ENCODE measurements at places on chromosomes 1 and 21.

- DNase-seq = no peak
- H3K36me3 ChIP-seq = no peaks in the 10 kb centered on the region
- H3K27ac ChIP-seq = no peak overlapping the region
- no peak overlapping the region for H3K4me3 ChIP-seq
- H3K27me3 ChIP-seq = no peaks in the 10 kb centered on the region
Observed at GRCh38 chr1:49185450-49185980, 408.8 kb upstream of the BEND5 start.

DNA sequence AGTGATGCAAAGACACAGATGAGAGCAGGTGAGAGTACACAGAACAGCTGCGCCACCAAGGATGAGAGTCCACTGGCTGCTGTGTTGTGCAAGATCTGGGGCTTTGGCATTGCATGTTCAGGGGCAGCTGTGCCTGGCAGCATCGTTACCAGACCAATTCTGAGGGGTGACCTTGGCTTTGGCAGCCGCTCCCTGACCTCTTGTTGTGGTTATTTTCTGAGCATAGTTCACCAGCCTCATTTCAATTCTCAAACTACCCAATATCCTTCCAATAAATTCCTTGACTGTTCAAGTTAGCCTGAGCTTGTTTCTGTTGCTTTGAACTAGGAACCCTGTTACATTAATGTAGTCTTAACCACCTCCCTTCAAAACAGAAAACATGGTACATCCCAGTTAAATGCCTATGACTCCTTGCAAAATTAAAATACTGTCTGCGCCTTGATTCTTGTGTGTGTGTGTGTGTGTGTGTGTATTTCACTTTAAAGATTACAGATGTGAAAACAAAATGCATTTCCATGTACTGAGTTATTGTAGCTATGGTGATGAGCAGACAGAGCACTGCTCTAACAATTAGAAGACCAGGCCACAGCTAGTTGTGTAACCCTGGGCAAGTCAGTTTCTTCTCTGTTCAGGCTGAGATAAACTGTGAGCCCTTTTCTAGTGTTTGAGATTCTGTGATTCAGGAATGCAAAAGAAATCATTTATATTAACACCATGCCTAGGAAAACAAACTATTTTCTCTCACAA, 106.3 kb upstream of the GUCA2B start:
- no peaks in the 10 kb centered on the region for H3K27me3 ChIP-seq
- H3K36me3 ChIP-seq = no peaks in the 10 kb centered on the region
- H3K4me3 ChIP-seq = no peak overlapping the region
- no peaks in the 10 kb centered on the region for H3K4me1 ChIP-seq
- DNase-seq = no peak
- H3K27ac ChIP-seq = no peak overlapping the region

DNA sequence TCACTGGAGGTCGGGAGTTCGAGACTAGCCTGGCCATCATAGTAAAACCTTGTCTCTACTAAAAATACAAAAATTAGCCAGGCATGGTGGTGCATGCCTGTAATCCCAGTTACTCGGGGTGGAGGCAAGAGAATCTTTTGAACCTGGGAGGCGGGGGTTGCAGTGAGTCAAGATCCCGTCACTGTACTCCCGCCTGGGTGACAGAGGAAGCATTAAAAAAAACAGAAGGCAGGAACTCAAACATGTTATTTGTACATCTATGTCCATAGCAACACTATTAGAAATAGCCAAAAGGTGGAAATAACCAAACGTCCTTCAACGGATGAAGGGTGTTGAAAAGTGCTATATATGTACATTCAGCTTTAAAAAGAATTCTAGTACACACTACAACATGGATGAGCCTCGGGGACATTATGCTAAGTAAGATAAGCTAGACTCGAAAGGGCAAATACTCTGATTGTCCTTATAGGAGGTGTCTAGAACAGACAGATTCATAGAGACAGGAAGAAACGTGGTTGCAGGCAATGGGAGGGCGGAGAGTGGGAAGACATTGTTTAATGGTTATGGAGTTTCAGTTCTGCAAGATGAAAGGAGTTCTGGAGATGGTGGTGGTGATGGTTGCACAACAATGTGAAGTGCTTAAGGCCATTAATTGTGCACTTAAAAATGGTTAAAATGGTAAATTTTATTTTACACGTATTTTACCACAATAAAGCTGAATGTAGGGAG, 19.2 kb downstream of the NLRP3 start:
- DNase-seq = no peak
- no peaks in the 10 kb centered on the region for H3K36me3 ChIP-seq
- no peak overlapping the region for H3K27ac ChIP-seq

- no peak for DNase-seq
- H3K36me3 ChIP-seq = no peaks in the 10 kb centered on the region
Observed at GRCh38 chr1:112618721-112619517, at the start of gene ST7L. Gene ST7L, minus strand, starts transcription at chr1:112619141. Its CDS starts 28 bp downstream, at chr1:112619113.

DNA sequence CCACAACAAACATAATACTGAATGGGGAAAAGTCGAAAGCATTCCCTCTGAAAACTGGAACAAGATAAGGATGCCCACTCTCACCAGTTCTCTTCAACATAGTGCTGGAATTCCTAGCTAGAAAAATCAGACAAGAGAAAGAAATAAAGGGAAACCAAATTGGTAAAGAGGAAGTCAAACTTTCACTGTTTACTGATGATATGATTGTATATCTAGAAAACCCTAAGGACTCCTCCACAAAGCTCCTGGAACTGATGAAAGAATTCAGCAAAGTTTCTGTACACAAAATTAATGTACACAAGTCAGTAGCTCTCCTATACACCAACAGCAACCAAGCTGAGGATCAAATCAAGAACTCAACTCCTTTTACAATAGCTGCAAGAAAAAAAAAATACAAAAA, 6.9 kb upstream of the F13B start:
- H3K36me3 ChIP-seq = no peaks in the 10 kb centered on the region
- no peak for DNase-seq
- H3K4me3 ChIP-seq = no peak overlapping the region
- H3K27ac ChIP-seq = no peak overlapping the region
- H3K27me3 ChIP-seq = no peaks in the 10 kb centered on the region

DNA sequence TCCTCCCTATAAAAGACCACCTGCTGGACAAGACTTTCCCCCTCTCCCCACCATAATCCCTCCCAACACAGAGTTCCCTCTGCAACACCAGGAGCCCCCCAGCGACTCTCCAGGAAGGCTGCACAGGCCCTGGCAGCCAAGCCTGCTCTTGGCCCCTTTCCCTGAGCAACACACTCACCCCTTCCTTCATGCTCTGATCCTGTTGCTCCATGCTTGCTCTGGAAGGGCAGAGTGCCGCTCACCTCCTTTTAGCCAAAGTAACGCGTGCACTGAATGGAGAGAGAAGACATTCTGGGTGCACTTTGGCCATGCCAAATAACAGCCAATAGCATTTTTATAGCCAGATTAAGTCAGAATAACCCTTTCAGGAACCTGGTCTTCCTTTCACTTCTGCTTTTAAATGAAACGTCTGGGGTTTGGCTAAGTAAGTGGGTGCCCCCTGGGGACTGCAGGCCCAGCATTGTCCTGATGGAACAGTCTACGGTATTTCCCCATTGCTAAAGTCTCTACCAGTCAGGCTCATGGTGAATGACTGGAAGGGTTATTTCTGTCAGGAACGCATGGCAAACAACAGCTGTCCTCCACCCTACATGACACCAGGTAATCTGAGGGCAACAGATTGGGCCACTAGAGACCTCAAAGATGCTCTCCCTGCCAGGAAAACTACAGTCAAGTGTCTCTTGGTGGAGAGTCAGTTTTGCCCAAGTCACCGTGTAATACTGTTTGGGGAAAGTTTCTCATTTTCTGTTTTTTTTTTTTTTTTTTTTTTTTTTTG, at the start of gene SLC2A5:
Gene SLC2A5 (minus strand): TSS at position 310 of the 775 bp plus-strand sequence. CDS start 99 bp downstream, at position 211.
- H3K27me3 ChIP-seq = no peaks in the 10 kb centered on the region
- no peak for DNase-seq
- H3K4me3 ChIP-seq = peak within 1 kb of the TSS; percentile 63
- H3K36me3 ChIP-seq = no peaks in the 10 kb centered on the region
- H3K4me1 ChIP-seq = peaks cover 12% of the 10 kb centered on the region
- peak within 1 kb of the TSS; percentile 35 for H3K27ac ChIP-seq

- peaks cover 37% of the 10 kb centered on the region for H3K4me1 ChIP-seq
- no peaks in the 10 kb centered on the region for H3K27me3 ChIP-seq
- no peak overlapping the region for H3K4me3 ChIP-seq
- no peak for DNase-seq
Observed at GRCh38 chr21:46052703-46053651, 44.9 kb upstream of the COL6A2 start.

DNA sequence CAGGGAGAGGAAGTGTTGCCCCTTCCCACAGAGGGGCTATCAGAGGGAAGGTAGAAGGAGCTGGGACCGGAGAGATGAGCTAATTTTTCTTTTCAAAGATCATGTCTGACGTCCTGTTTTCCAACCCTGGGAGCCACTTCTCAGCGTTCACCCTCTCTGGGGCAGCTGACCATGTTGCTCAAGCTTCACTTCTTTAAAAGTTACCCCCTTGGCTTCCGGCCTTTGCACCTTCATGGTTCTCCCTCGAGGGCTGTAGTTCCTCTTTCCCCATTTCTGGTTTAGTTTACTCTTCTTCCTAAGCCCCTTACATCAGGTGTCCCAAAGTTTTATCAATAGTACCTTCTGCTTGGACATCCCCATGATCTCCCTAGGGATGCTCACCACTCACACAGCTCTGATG, 23.8 kb upstream of the CSF1 start:
- no peak overlapping the region for H3K4me3 ChIP-seq
- H3K36me3 ChIP-seq = no peaks in the 10 kb centered on the region
- DNase-seq = no peak
- H3K4me1 ChIP-seq = peaks cover 27% of the 10 kb centered on the region
- H3K27me3 ChIP-seq = no peaks in the 10 kb centered on the region

DNA sequence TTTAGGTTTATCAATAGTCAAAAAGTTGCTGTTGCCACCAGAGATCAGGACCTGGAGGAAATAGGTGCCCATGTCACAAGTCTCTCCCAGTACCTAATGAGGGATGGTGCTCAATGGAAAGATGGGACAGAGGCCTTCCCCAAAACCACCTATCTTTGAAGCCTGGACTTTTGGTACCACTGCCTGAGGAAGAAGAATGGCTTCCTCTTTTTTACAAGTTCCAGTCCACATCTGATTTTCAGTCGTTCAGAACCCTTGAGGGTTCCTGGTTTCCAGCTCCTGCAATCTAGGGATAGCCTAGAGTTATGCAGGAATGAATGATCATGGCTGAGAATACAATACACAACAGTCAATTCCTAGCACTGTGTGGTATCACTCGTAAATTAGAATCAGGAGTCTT, 5.7 kb downstream of the CATSPERE start:
- no peaks in the 10 kb centered on the region for H3K36me3 ChIP-seq
- no peaks in the 10 kb centered on the region for H3K4me1 ChIP-seq
- DNase-seq = no peak
- no peak overlapping the region for H3K4me3 ChIP-seq
- H3K27me3 ChIP-seq = no peaks in the 10 kb centered on the region
- no peak overlapping the region for H3K27ac ChIP-seq
